ENCODE measurements at places on chromosomes 1 and 21.

GRCh38 chr1:201925301-201925567 is 21.1 kb downstream of the LMOD1 start:
- no peak for DNase-seq

- DNase-seq: no peak
These were observed 365.4 kb downstream of the LRRIQ3 start for GRCh38 chr1:73832276-73833181.

DNA sequence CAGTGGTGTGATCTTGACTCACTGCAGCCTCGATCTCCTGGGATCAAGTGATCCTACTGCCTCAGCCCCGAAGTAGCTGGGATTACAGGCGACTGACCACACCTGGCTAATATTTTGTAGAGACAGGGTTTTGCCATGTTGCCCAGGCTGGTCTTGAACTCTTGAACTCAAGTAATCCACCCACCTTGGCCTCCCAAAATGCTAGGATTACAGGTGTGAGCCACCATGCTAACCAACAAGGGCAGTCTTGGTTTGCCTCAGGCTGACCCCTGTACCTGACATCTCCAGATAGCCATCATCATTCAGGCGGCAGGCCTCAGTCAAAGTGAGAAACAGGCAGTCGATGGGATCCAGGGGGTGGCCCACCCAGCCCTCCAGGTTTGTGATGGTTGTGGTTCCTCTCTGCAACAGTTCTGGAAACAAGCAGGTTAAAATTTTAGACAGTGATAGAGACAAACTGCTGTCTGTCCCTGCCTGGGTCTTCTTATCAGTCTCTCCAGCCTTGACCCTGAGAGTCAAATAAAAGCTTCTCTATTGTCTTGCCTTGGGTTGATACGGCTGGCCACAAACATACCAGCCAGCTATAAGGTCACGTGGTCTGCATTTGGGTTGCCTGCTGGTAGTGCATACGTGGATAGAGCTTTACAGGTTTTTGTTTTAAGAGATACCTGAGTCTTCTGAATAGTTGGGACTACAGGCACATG is 26.8 kb downstream of the UROD start:
- DNase-seq: no peak

DNA sequence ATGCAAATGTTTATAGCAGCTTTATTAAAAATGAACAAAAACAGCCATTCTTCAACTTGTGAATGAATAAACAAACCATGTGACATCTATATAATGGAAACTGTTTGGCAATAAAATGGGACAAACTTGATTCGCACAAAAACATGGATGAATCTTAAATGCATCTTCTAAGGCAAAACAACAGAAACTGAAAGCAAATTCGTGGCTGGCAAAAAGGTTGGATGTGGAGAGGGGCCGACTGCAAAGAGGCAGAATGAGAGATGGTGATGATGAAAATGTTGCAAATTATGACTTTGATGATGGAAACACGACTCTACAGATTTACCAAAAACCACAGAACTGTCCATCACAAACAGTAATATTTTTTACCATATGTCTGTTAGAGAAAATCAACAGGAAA is 327.0 kb upstream of the NR5A2 start:
- no peak for DNase-seq

- peak; percentile 7 for DNase-seq
These were observed 36.8 kb upstream of the PODN start for GRCh38 chr1:53025034-53025768.

- no peak for DNase-seq
These were observed 1.5 kb downstream of the TTC3 start for GRCh38 chr21:37074546-37074945.

GRCh38 chr21:42811960-42812359 is 67.4 kb downstream of the WDR4 start:
- no peak for DNase-seq

DNA sequence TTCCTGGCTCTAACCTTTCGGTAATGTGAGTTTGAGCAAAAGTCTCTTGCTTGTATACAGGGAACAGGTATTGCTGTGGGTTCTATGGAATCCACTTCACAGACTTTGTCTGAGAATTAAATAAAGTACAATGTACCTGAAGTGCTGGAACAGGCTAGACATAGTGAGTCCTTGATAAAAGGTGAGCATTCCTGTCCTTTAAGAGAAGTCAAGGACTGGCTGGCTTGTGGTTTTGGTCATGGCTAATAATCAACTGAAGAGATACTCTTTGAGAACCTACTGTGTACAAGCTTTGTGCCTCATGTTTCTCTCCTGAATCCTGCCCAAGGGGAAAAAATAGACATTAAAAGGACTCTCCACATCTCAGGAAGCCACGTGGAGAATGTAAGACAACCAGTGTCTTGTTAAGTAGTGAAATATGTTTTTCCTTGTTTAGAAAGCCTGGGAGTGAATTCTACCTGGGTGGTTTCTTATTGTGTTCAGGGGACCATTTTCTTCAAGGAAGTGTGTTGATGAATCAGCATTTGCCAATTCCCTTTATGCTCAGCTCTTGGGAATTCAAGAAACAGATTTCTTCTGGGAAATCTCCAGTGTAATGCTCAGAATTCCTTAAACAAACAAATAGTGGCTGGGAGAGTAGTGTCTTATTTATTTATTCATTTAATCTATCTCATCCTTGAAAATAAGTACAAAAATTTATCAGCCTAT is 55.2 kb upstream of the PLD5 start:
- DNase-seq: no peak

GRCh38 chr1:38489844-38490270 is 369.7 kb downstream of the RRAGC start:
- DNase-seq: no peak

GRCh38 chr1:210456731-210457255 is 128.1 kb downstream of the HHAT start:
- DNase-seq: no peak

GRCh38 chr1:177753655-177754054 is 216.2 kb downstream of the SEC16B start:
- DNase-seq: no peak

DNA sequence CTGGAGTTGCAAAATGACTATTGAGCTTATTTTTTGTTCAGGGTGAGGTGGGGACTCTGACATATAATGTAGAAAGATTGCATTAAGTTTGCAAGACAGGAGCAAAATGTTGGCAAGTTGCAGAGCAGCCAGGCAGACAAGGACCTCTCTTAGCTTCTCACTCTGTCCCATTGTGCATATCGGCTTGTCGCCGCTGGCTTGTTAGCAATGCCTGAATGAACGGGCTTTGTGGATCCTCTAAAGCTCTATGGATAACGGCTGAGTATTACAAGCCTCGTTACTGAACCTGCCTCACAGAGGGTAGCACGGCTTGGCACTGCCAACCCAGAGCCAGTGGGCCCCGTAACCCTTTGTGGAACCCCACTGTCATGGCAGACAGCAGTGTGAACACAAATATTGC is 68.4 kb downstream of the TNR start:
- DNase-seq: no peak

DNA sequence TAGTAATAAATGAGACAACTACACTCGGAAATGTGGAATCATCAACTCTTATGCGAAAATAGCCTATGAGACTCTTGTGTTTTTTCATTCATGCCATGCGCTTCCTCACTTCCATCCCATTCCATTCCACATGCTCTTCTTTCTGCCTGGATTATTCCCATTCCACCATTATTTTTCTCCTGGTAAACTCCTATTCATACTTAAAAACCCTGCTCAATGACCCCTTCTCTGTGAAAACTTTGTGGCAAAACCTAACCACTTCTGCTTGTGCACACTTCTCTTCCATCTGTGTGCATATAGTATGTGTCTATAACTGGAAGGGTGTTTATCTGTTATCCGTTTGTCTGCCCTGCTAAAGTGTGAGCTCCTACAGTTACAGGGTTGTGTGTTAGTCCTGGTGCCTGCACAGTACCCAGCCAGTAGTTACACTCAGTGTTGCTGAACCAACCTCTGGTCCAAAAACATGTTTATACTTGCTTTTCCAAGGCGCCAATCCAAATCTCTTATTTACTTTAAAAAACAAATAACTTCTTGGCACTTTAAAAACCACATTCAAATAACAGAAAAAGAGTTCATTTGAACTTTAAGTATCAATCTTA is 10.7 kb downstream of the EPHX1 start:
- DNase-seq: no peak

GRCh38 chr21:26715116-26715515 is 130.1 kb downstream of the ADAMTS1 start:
- no peak for DNase-seq

DNA sequence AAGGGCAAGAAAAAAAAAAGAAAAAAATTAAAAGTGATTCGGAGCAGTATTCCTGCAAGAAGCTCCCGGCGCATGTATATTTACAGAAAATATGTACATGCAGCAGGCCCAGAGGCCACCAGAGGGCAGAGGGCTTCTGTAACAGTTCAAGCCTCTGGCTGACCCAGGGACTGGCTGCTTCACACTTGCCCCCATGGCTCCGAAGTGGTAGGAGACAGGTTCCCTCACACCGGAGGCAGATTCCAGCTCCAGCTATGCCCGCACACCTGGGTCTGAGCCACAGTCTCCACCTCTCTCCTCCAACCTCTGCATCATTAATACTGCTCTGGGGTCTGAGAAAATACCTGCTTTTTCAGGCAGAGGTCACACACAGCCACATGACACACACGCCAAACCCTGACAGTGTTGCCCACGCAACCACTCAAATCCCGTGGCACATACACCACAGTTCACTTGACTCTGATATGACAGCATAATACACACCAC is 2.2 kb upstream of the ARHGAP30 start:
- no peak for DNase-seq

- DNase-seq: no peak
These were observed 8.7 kb downstream of the OR2W3 start for GRCh38 chr1:247904122-247904521.

Data from T1000 (cell line).